NCI-H2081 (cell line): ENCODE measurements at places on chromosomes 2 and 18.

DNA sequence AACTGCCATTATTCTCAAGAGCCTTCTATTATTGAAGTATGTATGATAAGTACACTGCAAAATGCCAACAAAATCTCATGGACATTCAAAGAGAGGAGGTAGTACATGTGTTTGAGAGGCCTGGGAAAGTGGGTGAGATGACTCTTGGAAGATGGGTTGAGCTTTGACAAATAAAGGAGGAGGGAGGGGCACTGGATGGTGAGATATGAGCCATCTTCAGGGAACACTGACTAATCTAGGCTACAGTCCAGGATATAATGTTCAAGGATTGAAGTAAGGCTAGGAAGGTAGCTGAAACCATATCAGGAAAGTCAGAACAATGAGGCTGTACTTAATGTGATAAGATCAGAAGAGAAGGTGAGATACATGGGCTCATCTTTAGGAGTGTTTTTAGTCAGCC lies 559.7 kb downstream of the ZEB2 start:
- DNase-seq, result no peak

- DNase-seq, result no peak
Measured at GRCh38 chr18:55879331-55879730, 291.3 kb upstream of the TCF4 start.

DNA sequence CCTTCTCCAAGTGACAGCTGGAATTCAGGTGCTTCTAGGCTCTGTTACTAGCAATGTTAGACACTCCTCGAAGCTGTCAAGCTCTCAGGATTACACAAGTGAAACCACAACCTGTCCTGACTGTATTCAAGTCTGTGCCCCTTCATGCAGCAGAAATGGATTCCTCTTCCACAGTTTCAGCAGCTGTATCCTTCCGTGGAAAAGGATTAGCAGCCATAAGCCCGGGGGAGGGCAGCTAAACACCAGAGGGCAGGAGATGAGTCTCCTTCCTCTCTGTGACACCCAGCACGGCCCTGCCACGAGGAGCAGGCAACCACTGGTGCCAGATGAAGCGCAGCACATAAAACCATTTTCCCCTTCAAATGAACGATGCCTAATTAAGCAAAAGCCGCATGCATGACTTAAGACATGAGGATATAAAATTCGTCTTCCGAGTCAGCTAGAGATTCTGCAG lies 1.2 kb downstream of the ST3GAL5 start:
- DNase-seq, result peak; percentile 47

DNA sequence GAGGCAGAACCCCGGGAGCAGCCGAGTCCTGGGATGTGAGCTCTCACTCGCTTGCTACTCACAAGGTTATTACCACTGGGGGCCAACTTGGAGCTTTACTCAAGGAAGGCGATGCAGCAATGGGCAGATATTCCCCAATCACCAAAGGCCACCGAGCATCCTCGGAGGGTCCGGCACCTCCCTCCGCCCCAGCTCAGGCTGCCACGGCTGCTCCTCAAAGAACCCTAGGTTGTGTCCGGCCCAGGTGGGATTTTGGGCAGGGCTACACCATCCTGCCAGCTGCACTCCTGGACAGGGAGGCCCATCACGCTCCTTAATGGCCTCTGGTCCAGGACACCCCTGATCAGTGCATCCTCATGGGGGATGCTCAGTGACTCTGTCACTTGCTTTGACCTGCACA lies 24.8 kb downstream of the FBLN7 start:
- DNase-seq, result no peak

- DNase-seq, result no peak
Measured at GRCh38 chr2:28233164-28233676, 159.4 kb upstream of the FOSL2 start.

DNA sequence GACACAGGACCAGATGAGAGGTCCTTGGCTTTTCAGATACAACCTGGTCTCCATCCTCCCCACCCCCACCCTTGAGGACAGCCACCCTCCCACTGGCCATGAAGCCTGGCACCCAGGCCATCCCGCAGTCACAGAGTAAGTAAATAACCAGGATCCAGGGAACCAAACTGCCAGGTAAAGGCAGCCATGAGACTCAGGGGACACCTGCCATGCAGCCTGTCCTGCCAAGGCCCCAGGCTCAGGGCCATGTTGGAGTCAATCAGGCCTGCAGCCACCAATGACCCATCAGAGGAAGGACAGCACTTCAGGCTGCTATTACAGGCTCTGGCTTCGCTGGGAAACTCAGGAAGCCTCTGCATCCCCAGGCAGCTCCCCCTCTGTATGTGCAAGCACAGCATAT lies 15.6 kb downstream of the SPATA3 start:
- DNase-seq, result no peak

GRCh38 chr2:11742317-11742701 lies 4.1 kb upstream of the LPIN1 start:
- no peak for DNase-seq

GRCh38 chr2:43748333-43748732 lies 25.5 kb upstream of the DYNC2LI1 start:
- DNase-seq, result no peak

GRCh38 chr2:128756365-128756717 lies 437.7 kb upstream of the HS6ST1 start:
- no peak for DNase-seq

DNA sequence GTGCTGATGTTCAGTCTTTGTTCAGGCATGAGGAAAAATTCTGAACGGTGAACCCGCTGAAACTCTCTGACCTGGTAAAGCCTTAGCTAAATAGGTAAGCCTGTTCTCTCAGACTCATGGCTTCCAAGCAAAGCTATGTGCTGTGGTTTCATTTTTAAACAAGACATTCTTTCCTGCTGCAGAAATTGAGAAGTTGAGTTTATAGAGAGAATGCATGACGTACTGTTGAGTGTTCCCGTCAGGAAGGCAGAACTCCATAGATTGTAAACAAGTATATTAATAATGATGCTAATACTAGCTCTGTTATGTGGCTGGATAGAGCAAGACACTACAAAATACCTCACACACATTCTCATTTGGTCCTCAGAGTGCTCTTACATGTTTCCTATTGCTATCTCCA lies 424.0 kb upstream of the CRIM1 start:
- DNase-seq, result no peak

GRCh38 chr2:240586919-240587800 lies 626 bp downstream of the CAPN10 start:
- DNase-seq, result peak; percentile 75

DNA sequence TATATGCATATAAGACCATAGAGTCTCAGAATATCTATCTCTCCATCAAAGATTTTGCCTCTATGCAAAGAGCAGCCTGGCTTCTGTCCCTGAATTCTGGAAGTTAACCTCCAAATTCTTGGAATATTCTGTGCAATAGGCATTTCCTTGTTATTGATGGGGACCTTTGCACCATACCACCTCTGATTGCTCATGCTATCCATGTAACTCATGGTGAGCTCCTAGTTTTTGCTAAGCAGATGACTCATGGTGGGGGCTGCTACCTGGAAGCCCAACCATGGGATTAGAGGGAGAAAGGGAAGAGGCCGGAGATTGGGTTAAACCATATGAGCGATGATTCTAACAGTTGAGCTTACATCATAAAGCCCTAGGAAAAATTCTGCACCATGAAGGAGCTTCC lies 310.2 kb upstream of the FIGN start:
- DNase-seq, result no peak

DNA sequence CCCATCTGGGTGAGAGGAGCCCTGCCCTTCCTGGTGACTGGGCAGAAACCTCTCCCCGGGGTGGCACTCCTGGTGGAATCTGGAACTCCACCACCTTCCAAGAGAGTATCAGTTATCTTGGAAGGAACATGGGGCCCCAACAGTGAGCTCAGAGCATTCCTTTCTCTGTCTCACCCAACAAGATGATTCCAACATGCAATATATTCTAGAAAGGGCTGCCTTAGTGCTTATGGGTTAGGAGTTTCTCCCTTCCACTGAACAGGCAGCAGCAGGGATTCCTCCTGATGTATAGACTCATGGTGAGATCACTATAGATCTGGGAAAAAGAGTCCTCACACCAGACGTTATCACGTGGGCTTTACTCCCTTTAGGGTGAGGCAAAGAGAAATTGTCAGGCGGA lies 147.1 kb downstream of the COL4A4 start:
- no peak for DNase-seq

DNA sequence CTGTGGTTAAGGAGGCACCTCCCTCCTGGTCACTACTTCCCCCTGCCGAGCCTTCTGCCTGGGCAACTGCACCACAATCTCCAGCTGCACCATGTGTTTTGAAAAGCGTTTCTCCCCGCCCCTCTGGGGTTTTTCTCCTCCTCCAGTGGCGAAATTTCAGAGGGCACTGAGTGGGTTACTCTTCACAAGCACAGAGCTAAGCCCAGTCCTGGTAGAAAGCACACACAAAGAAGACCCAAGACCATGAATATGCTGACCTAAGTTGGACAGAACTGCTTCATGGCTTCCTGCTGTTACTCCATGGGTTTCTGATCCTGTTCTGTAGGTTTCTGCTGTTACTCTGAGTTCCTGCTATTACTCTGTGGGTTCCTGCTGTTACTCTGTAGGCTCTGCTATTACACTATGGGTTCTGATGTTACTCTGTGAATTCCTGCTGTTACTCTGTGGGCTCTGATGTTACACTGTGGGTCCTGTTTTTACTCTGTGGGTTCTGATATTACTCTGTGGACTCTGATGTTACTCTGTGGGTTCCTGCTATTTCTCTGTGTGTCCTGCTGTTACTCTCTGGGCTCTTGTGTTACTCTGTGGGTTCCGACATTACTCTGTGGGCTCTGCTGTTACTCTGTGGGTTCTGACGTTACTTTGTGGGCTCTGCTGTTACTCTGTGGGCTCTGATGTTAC lies 216.6 kb downstream of the RTP5 start:
- DNase-seq, result no peak

- DNase-seq, result no peak
Measured at GRCh38 chr18:49059028-49059834, 108.5 kb upstream of the SMAD7 start.

GRCh38 chr2:9006368-9006767 lies 2.9 kb upstream of the MBOAT2 start:
- no peak for DNase-seq

DNA sequence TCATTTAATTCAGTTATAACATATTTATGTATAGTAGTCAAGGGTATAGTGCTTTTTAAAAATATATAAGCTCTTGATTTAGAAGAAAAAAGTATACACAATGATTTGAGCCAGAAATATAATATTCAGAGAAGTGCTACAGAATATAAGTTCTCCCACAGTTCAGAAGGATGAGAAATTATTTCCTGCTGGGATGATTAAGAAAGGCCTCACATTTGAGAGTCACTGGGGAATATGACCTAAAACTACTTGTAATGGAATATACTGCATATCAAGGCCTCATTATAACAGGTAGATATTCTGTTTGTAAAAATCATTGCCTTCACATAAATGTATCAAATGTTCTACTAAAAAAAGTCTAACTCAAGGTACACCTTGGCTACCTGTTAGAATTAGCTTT lies 203.5 kb downstream of the MBD2 start:
- no peak for DNase-seq

- no peak for DNase-seq
Measured at GRCh38 chr2:142178604-142179003, 47.8 kb upstream of the LRP1B start.

GRCh38 chr18:39299152-39299551 lies 1733.6 kb upstream of the CELF4 start:
- no peak for DNase-seq

DNA sequence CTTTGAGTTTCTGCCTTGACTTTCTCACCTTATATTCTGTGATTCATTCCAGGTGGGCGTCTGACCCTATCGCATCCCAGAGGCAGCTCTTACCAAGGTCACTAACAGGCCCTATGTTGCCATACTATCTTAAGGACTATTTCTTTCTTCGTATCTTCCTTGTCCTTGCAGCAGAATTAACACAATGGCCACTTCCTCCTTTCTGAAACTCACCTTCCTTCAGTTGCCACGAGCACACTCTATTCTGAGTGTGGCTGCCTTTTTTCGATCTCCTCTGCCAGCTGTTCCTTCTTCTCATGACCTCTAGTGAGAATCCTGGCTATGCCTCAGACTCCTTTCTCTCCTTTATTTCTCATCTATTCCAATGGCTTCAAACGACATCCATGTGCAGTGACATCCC lies 160.4 kb upstream of the CCDC195 start:
- DNase-seq, result no peak

DNA sequence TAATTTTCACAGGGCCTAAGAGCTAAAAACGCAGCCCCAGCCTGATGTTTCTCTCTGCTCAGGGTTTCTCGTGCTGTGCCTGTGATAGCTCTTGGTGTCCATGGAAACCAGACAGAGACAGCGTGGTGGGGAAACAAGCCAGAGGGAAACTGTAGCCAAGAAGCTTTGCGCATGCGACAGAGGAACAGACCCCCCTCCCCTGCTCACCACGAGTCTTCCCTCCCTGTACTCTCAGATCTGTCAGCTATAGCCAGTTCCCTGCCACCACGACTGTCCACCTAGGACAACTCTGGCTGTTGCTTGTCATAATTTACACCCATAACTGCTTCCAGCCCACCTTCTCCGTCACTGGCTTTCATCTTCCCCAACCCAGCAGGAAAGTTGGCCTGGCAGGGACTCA lies 13.2 kb upstream of the DNAJC27 start:
- peak; percentile 91 for DNase-seq
